AG09319 (cell line): ENCODE measurements at places on chromosomes 1 and 21.
A peak's percentile ranks its signal among the peaks of the same experiment; 100 is the strongest.

DNA sequence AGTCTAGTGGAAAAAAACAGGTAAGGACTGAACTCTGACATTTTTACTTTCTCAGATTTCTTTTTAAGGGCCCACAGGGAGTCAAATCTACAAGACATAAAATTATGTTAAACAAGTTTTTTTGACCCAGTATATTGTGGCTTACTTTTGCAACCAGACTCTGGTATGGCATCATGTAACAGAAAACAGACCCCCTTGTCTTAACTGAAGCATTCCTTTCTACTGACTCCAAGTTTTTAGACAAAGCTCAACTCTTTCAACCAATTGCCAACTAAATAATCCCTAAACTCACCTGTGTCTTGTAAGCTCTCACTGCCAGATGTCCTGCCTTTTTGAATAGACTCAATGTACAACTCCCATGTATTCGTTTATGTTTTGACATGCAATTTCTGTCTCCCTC is 64.3 kb downstream of the FASLG start:
- no peak for DNase-seq

GRCh38 chr1:56240400-56240799 is 339.0 kb downstream of the PLPP3 start:
- no peak for DNase-seq

DNA sequence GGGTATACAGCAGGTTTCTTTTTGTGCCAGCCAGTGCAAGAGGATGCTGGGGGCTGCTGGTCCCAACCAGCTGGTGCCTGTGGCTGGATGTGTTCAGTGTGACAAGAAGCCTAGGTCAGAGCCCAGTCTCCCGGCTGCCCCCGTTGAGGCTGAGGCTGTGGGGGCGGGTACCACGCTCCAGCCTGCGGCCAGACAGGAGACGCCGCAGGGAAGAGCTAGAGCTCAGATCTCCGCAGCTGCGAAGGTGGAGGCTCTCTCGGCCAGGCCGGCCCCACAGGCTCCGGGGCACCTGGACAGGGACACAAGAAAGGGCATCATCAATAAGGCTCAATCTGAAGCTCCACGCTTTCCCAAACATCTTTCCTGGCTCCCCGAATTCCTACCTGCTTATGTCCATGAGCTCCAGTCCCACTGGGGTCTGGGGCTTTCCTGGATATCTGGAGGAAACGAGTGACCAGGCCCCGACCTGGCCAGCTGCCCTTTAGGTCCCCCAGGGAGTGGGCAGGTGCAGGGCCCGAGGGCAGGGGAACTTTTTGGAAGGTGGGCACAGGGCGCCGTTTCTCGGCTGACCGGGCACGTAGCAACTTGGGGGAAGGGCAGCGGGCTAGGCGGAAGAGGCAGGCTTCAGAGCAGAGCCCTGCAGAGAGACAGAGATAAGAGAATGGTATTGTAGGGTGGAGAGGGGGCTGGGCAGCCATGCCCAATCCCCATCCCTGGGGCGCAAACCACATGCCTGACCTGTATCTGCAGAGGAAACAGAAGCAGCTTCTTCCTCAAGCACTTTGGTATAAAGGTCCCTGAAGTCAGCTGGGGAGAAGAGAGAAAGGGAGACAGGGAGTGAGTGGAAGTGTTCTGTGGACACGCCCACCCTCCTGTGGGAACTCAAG is 7.4 kb downstream of the ENTREP3 start:
- DNase-seq = no peak

- DNase-seq = no peak
These were observed 10.5 kb upstream of the LMO4 start for GRCh38 chr1:87318056-87318650.

GRCh38 chr1:226553266-226553923 is 4.8 kb downstream of the STUM start:
- DNase-seq = no peak

DNA sequence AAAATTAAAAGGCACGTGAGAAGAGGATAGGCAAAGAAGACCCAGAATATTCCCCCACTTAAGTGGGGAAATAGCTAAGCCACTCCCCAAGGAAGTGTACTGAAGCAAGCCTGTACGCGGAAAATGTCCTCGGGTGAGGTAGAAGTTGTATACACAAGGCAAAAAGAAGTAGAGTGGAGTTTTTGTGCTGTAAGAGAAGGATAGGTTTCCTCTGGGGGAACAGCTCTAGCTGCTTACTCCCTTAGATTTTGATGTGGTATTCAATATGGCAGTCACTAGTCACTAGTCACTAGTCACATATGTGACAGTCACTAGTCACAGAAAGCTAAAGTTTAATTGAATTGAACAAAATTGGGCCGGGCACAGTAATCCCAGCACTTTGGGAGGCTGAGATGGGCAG is 7.6 kb downstream of the TXNIP start:
- no peak for DNase-seq

- DNase-seq = no peak
These were observed 23.1 kb upstream of the ROR1 start for GRCh38 chr1:63750721-63751120.

GRCh38 chr1:65103807-65104206 is 44.2 kb upstream of the AK4 start:
- no peak for DNase-seq

GRCh38 chr1:197618061-197618460 is 157.2 kb downstream of the DENND1B start:
- no peak for DNase-seq

DNA sequence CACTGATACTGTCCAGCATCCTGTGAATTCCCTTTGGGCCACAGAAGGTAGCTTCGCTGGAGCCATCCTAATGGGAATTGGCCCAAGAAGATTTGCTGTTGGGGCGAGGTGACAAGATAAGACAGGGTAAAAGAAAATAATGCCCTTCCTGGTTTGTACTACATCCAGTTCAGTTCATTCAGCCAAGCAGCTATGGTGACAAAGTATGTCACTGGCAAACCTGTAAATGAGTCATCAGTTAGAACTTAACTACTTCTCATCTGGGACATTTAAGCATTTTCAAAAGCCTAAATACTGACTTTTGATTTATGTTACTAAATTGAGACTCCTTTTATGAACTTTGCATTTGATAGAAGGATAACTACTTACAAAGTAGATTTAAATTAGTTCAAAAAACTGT is 54.2 kb downstream of the WDR64 start:
- no peak for DNase-seq

DNA sequence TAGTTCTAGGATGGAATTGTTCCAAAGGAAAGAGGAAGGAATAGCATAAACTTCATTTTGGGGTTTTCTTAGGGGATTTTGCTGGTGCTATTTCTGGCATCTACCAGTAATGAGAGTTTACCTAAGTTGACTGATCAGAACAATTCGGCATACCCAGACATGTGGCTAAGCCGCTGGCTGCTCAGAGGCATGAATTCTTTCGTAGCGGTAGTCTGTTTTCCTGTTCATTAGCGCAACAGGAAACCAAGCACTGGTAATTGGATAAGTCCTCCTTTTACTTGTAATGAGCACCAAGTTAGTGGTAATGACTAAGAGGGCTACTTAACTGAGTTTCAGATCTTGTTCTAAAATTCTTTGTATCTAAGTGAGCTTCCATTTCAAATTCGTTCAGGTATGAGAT is 38.6 kb downstream of the C21orf91 start:
- DNase-seq = no peak

DNA sequence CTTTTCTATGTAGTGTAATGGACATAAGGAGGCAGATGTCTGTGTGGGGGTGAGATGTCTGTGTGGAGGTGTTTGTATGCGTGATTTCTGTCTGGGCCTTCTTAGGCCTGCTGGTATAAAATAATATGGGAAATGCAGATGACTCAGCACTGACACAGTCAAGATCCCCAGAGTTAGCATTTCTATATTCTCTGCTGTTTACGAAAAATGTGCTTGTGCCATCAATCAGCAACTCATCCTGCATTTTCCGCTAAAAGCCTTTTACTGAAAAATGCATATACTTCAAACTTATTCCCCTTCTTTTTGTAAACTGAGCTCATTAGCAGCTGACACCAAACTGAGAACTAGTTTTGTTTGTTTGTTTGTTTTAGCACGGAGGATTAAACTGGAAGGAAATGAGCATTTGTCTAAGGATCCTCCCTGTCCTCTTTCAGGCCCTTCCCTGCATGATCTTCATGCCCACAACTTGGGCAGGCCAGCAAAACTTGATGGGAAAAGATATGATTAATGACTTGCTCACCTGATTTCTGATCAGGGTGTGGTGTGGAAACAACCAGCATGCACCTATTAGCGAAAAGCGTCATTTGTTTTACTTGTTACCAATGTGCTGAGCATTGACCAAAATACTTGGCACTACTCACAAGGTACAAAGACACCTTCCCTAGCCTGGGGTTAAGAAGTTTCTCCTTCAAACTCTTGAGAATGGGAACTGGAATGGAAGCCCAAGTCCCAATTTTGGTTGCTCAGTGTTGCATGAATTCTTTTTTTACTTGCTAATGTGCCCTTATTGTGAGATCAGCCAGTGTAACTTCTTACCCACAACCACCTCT is 77.4 kb downstream of the NDUFS5 start:
- DNase-seq = no peak

DNA sequence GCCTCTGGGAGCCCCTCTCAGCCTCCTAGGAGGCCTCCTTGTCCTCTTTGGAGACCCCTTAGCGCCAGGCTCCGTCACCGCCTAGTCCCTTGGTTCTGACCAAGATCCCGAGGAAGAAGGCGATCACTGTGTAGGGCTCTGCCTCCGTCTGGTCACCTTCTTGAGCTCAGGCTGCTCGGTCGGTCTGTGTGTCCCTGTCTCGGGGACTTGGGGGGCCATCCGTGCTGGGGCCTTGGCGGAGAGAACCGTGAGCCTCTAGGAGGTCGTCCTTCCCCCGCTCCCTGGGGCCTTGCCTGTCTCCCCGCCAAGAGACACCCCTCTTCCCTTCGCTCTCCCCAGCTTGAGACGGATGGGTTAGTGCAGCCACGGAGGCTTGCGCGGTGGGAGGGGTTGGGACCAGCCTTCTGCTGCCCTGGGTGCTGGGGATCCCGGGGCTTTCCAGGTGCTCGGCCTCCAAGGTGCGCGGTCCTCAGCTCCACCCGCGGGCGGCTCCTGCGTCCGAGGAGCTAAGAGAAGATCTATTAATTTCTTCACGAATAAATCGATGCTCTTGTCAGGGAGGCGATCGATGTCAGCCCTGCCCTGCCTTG is 701 bp upstream of the INSRR start:
- no peak for DNase-seq

GRCh38 chr1:42165511-42166210 is 1.1 kb upstream of the GUCA2A start:
- DNase-seq = no peak

GRCh38 chr1:36528361-36529349 is 45.9 kb upstream of the CSF3R start:
- no peak for DNase-seq

DNA sequence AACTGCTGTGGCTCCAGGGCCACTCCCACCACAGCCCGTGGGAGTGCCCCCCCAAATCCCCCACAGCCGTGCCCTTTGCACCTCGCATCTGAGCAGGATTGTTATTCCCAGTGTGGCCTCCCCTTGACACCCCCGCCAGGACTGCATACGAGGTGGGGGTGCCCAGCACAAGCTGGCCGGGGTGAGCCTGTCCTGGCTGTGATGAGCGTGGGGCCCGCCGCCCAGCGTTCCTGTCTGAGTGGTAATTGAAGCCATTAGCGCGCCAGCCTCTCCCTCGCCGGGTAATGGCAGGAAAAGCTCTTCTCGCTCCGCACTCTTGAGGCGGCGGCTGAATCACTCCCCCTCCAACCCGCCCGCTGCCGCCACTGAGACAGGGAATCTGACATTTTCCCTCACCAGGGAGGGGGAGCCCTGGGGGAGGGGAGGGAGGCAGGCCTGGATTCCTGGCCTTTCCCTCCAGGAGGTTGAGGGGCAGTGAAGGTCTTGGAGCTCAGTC is 27.7 kb downstream of the PTPRF start:
- DNase-seq = no peak

- DNase-seq = peak; percentile 84
These were observed 26.1 kb downstream of the ETS2 start for GRCh38 chr21:38831526-38832467.

DNA sequence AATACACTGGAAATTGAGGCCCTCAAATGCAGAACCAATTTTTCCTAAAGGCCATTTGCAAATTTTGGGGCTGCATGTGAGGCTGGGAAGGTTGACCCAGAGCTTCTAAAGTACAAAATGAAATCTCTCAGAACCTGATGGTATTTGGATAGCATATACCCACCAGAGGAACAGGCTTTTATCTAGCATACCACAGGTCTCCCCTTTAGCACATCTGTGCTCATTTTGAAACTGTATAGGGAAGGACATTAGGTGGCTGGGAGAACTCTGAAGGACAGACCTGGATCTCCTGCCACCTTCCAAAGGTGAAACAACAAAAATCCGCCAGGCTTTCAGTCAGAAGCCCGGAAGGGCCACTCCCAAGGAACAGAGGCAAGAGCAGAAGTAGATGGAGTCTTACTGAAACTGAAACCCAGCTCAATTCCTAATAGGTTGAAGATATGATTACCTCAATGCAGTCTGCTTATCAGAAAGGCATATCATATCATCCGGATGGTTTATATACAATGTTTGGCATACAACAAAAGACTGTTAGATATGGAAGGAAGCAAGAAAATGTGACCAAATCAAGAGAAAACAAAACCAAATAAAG is 11.6 kb downstream of the CD55 start:
- no peak for DNase-seq

- DNase-seq = no peak
These were observed 12.3 kb downstream of the SMG5 start for GRCh38 chr1:156270314-156270713.
